ENCODE measurements at places on chromosomes 12 and 14.
A peak's percentile ranks its signal among the peaks of the same experiment; 100 is the strongest.

GRCh38 chr14:21917699-21918436, 244.2 kb upstream of the OR4E1 start:
- peak; percentile 50 for DNase-seq

DNA sequence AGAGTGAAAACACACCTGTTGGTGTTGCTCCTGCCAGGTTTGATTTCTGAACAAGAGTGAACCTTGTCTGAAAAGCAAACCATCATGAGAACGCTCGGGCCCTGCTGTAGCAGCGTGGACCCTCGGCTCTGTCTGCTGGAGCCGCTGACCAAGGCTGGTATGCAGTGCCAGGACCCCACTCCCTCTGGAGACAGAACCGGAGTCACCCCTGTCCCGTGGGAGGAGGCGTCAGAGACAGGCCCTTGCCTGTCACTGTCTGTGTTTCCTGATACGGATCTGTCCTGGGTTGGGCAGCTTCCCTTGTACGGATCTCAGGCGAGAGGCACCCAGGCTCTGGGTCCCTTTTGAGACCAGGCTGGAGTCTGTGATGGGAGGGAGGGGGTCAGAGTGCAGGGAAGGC, 111.6 kb downstream of the ADGRD1 start:
- no peak for DNase-seq

- DNase-seq, result no peak
Measured at GRCh38 chr14:52692248-52692962, 3.0 kb downstream of the ERO1A start.

GRCh38 chr12:8897081-8897480, 17.2 kb upstream of the PHC1 start:
- DNase-seq, result no peak

DNA sequence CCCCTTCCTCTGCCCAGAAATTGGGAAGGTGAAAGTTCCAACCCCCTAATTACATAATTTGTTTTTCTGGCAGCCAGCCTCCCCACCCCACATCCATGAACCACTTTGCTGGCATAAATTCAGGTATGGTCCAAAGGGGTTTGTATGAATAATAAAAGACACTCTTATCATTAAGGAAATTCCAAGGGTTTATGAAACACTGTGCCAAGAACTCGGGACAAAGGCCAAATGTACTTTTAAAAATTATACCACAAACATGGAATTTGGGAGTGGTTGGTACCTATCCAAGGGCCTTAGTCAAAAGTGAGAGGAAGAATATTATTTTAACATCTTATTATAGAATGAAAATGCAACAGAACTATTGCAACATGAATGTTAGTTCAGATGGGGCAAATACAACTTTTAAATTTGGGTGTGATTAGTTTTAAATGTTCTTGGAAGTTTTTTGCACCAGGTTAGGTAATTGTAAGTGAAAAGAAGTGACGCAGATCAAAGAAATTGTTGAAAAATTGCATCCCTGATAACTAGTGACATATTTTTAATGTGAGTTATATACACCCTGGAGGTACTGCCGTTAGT, 217.8 kb downstream of the TMEM117 start:
- DNase-seq, result no peak

GRCh38 chr12:903055-903454, 46.4 kb downstream of the RAD52 start:
- DNase-seq, result no peak

- DNase-seq, result no peak
Measured at GRCh38 chr14:49049711-49050110, 536.5 kb downstream of the RPS29 start.

DNA sequence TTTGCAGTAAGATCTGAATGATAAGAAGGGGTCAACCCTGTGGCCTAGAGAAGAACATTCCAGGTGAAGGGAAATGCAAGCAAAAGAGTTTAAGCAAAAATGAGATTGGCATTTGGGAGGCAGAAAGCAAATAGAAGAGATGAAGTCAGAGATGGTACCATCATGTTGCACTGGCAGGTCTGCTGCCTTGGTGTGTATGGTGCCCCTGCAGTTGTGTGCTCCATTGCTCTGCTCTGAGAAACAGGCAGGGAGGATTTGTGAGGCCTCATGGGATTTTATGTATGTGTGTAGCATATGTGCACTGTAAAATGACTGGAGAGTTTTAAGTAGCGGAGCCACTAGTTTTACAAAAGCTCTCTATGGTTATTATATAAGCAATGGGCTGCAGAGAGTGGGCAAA, 6.6 kb downstream of the LDHB start:
- DNase-seq, result no peak

GRCh38 chr14:71658261-71658860, 273.9 kb upstream of the RGS6 start:
- no peak for DNase-seq

DNA sequence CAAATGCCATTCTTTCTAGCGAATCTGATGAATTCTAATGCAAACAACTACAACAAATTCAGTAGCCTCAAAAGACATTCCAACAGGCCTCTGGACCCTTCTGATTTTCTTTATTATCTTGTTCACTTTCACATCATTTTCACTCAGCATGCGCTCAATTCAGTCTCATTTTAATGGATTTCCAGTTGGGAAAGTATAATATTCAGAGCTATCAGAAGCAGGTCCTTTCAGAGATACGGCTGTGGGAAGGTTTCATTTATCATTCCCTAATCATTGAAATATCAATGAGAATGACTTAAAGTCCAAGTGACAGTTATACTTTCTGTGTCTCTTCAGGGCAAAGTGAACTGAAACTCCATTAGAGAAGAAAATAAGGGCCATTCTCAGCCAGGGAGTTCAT, 1083.7 kb upstream of the FLRT2 start:
- DNase-seq, result no peak

DNA sequence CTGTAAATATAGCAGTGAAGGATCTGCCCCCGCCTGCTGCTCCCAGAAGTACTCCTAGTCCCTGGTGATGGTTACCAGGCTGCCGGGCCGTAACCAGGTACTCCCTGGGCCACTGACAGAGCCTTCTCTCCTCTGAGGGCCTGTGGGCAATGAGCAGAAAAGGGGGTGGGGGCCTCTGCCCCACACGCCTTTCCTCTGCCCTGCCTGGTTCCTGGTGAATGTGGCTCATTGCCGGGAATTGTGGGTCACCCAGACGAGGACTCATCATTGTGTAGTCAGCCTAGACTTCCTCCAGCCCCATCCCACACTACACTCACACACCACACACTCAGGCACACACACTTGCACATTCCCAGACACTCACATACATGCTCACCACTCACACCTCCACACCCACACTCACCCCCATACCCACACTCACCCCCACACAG, 35.7 kb upstream of the ACTN1 start:
- no peak for DNase-seq

- DNase-seq, result no peak
Measured at GRCh38 chr14:84453307-84453950, 1076.5 kb upstream of the FLRT2 start.

DNA sequence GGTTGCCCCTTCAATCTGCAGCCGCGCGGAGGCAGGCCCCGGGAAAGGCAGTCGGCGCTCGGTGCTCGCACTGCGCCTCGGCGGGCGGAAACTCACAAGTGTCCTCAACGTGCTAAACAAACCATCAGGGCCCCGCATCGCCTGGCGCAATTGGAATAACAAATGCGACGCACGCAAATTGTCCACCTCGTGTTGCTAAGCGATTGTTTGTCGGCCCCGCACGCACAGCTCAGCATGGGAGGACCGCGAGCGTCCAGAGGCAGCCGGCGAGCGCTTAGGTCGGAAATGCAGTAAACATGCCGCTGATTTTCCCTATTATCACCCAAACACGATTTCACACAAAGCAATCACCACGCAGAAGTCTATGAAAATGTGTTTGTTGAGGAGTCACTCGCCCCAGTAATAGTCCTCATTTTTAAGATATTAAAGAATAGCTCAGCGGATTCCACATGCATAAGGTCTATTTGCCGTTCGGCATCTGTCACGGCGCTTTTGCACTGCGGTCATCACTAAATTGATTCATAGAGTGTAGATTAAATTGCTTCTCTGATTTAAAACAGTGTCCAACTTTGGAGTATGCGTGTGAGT, 3.2 kb upstream of the GSC start:
- no peak for DNase-seq

- DNase-seq, result no peak
Measured at GRCh38 chr12:39372204-39372925, 70.6 kb downstream of the KIF21A start.

DNA sequence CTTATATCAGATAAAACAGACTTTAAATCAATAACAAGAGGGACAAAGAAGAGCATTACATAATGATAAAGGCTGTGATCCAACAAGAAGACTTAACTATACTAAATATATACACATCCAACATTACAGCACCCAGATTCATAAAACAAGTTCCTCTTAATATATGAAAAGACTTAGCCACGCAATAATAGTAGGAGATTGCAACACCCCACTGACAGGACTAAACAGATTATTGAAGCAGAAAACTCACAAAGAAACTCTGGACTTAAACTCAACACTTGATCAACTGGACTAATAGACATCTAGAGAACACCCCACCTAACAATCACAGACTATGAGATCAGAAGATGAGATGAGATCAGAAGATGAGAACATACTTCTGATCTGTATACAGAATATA, 5.7 kb upstream of the CLEC14A start:
- DNase-seq, result no peak

DNA sequence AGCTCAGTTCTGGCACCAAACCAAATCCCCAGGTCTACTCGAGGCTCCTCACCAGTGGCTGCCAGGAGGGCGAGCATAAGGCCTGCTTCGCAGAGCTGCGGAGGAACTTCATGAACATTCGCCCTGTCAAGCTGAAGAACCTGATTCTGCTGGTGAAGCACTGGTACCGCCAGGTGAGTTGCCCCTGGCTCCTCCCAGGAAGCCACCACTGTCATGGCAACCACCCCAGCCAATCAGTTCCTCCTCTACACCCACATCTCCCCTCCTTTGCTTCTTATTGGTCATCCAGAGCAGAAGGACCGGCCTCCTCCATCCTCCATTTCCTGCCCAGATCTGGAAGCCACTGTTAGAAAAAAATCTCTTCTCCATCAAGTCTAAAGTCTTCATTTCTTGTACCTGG, 17.2 kb upstream of the OAS2 start:
- no peak for DNase-seq

GRCh38 chr14:89516173-89516572, 99.1 kb upstream of the FOXN3 start:
- no peak for DNase-seq

DNA sequence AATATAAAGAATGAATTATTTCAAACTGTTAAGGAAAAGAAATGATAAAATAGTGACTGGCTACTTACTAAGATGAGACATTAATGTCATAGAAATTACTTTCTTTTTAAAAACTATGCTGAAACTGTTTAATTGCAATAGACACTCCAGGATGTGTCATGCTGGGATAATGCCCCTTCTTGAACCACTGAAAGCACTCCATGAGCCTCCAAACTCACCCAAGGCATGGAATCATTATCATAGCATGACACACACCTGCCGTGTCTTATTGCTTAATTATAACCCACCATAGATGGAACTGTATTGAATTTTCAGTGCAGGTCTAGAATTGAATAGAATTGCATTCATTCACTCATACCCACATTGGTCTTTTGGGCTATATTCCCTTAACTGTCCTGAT, 4.3 kb downstream of the MBIP start:
- no peak for DNase-seq

- no peak for DNase-seq
Measured at GRCh38 chr12:104508752-104509446, 52.2 kb downstream of the CHST11 start.

DNA sequence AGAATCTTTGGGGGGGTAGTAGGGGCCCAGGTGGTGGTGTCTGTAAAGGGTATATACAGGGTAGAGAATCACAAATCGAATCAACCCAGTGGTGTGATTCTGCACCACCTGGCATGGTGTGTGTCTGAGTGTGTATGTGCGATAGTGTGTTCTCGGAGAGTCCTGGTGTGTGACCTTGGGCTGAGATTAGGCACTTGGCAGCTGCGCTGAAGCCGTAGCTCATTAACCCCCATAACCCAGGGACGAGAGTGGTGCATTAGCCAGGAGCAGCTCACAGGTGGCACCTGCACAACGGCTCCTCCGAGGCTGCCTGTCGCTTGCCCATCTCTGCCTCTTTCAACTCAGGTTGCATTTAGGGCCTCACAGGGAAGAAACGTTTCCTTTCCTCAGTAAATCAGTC, 15.6 kb upstream of the TESC start:
- DNase-seq, result no peak

DNA sequence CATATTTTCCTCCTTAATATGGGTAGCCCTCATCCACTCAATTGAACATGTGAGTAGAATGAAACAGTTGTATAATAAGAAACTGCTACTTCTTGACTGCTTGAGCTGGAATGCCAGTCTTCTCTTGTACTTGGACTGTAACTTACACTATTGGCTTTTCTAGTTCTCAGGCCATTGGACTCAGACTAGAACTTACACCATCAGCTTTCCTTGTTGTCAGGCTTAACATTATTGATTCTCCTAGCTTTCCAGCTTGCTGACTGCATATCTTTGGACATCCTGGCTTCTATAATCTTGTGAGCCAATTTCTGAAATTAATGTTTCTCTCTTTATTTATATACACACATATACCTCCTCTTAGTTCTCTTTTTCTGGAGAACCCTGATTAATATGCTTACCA, 24.8 kb downstream of the CCDC91 start:
- no peak for DNase-seq

DNA sequence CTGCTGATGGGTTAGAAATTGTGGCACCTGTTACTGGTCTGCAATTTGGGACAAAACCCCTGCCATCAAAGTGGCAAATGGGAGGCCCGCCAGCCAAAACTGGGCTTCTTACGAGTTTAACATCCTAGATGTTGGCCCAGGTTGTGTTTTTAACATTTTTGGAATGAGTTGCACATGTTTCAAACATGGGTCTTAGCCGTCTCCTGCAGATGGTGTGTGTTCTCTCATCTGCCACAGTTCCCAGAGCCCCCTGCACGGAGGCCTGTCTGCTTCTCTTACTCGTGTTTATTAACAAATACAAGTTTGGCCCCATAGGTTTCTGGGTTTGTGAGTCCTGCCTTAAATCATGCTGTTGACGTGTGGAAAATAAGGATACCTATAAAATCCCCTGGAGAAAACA, 46.5 kb downstream of the CACNA2D4 start:
- DNase-seq, result no peak

- DNase-seq, result no peak
Measured at GRCh38 chr12:48132826-48133225, 13.7 kb downstream of the PFKM start.

DNA sequence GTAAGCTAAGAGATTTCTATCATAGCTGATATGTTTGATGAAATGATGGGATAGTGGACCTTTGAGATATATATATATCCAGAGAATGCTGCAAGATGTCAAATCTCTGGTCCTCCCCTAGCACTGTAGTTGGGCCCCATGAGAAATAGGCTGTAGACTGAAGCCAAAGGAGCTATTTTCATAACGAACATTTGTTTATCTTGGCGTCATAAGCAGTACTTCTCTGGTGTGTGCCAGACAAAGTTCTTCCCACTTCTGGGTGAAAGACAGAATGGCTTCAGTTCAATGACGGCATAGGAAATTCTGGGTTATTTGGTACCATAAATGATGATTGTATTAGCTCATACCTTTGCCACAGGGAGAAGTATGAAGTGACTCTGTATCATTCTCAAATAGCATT, 534.3 kb downstream of the SOX5 start:
- DNase-seq, result no peak

GRCh38 chr12:92403210-92404175, 257.8 kb upstream of the BTG1 start:
- peak; percentile 45 for DNase-seq

GRCh38 chr12:47763481-47764346, 5.0 kb upstream of the RAPGEF3 start:
- no peak for DNase-seq

- DNase-seq, result no peak
Measured at GRCh38 chr14:76877871-76878270, 51.7 kb downstream of the LRRC74A start.

GRCh38 chr14:23175823-23176222, 7.6 kb downstream of the SLC7A8 start:
- no peak for DNase-seq
